ENCODE measurements at places on chromosomes 7 and 10.

DNA sequence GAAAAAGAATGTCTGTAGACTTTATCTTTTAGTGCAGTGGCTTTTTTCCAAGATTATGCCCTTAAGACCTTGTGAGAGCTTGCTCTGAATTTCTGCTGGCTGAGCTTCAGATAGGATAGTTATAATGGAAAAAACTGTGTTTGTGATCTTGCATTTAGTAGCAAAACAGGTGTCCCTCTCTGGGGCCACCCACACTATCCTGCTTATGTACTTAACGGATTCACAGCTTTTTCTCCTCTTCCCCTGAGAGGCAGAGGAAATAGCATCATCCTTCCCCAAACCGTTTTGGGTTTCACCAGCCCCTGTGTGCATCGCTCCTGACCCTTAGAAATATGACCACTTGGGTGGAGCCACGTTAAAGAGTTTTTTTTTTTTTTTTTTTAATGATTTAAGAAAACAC, 101.2 kb downstream of the RAB18 start:
- DNase-seq: no peak

GRCh38 chr7:110929480-110930249, 161.3 kb upstream of the LRRN3 start:
- no peak for DNase-seq

- DNase-seq: no peak
Measured at GRCh38 chr7:115097175-115097671, 175.3 kb downstream of the MDFIC start.

DNA sequence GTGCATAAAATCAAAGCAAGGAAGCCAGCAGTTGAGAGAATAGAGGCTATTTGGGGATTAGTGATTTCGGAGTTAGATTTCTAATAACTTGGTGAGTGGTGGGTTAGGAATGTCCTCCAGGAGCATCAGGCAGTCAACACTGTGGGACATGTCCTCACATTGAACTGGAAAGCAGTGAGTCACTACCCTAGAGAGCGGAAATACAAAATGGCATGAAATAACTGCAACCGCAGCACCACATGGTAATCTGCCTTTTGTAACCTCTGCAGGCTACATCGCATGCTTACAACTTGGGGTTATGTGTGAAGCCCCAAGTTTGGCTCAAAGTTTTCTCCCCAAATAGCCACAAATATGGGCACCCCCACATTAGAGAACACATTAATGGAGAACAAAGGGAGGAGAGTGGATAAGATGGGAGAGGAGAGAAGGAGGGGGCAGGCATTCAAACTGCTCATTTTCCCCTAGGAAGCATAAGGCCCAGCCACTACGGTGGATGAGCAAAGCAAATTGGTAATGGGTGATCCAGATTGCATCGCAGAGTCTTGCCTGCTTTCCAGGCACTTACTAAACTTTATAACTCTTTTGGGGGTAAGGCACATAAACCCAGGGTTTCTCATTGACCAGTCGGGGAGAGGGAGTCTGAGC, 22.0 kb upstream of the SLF2 start:
- DNase-seq: no peak

GRCh38 chr7:137846549-137846826, 286 bp downstream of the DGKI start:
- no peak for DNase-seq

DNA sequence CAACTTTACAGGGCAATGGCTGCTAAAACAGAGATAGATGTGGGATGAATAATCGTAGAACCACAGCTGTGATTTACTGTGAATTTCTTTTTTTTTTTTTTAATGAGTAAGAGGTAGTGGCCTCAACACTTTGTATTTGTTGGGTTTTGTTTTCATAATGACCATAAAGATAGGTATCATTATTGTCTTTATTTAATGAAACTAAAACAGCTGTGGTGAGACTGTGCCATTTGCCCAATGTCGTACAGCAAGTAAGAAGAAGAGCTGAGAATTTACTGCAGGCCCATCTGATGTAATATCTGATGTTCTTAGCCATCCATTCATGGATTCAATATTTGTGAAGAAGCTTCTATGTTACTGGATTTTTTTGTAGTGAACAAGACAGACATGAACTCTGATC, 271.2 kb downstream of the IPMK start:
- DNase-seq: no peak

DNA sequence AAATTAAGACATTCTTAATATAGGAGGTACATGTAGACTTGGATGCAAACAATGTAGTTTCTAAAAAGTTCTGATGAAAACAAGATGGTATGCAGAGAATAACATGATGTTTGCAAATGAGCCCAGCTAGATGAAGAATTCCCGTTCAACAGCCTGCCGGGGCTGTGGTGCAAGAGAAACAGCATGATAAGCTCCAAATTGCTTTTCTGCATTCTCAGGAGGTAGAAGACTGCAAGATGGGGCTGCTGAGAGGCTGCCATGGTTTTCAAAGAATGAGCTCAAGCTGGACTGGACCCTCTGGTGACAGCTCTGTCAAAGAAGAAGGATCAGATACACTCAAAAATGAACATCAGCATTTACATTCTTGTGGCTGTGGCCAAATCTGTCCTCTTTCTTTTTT, 73.4 kb upstream of the PALS2 start:
- no peak for DNase-seq

DNA sequence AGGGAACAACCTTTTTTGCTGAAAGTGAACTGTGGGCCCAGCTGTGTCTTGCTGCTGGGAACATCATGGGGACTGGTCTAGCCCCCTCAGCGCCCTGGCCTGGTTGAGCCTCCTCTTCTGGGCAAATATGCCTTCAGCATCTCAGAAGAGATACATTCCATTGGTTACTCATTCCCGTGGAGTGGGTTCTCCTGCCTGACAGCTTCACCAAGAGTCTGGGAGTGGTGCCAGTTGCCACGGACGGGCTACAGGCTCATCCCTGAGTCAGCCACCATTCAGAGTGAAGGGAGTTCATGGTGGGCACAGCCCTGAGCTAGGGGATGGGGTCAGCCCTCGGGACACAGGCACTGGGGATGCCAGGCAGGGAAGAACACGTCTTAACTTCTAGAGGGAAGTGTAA, 81.9 kb downstream of the RAMP3 start:
- DNase-seq: no peak

GRCh38 chr10:84762754-84763394, 434.5 kb downstream of the CCSER2 start:
- DNase-seq: no peak

- DNase-seq: no peak
Measured at GRCh38 chr7:15403751-15404150, 158.1 kb downstream of the AGMO start.

DNA sequence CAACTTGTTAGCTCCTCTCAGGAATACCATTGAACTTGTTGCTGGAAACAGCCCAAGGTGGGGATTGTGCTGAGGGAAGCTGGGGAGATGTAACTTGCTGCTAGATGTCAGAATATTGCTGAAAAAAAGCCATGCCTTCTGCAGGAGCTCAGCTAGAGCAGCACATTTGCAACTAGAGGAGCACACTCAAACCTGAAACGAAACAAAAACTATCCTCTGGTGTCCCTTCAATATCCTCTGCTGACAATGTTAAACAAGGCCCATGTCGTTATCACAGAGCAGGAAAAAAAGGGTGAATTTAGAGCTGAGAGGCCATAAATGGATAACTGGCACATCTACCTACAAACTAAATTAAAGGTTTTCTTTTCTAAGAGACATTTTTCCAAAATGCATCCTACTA, 53.7 kb upstream of the MACC1 start:
- DNase-seq: no peak

GRCh38 chr10:122419876-122420623, 34.4 kb upstream of the ARMS2 start:
- no peak for DNase-seq

DNA sequence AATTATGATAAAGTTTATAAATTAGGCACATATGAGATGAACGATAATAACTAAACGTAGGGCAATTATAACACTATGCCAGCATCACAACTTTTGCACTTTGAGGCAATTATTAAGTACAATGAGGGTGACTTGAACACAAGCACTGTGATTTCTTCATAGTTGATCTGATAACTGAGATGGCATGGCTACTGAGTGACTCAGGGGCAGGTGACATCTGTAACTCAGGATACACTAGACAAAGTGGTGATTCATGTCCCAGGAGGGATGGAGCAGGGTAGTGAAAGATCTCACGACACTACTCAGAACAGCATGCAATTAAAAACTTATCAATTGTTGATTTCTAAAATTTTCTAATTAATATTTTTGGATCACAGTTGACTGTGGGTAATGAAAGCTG, 98.3 kb upstream of the ARHGAP21 start:
- no peak for DNase-seq

DNA sequence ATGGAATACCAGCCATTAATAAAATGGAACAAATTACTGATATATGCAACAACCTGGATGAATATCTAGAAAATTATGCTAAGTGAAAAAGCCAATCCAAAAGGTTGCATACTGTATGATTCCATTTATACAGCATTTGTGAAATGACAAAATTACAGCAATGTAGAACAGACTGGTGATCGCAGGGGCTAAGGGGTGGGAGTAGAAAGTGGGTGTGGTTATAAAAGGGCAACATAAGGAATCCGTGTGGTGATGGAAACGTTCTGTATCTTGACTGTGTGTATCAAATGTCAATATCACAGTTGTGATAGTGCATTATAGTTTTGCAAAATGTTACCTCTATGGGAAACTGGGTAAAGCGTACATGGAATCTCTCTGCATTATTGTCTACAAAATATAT, 15.0 kb downstream of the CEP41 start:
- no peak for DNase-seq

DNA sequence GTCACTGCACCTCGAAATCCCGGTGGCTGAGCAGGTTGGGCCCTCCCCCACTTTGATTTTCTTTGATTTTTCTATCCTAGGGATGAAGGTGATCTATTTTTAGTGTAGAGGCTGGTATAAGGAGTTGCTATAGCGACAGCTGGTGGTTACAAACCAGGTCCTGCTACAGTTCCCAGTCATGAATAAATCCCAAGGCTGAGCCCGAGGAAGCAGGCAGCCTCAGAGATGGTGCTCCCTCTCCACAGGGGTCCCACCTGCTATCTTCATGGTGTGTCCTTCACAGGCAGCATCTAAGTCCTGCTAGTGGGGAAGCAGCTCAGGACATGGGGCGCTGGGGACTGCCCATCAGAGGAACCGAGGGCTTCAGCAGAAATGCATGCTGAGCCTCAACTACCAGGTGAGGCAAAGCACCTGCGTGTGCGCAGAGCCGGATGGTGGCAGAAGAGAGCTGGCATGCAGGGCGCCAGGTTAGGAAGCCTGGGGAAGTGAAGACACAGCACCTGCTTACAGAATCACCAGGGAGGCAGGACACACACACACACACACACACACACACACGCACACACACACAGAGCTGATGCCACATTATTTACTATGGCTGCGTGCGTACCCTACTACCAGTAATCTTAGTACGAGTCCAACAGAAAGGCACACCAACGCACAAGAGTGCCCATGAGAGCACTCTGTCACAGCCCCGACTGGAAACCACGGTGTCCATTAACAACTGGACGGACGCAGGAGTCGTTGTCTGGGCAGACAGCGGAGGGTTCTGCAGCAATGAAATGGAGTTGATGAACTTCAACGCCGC, 150.9 kb downstream of the PRKAG2 start:
- no peak for DNase-seq

GRCh38 chr7:105691680-105692564, 110.6 kb upstream of the EFCAB10 start:
- DNase-seq: peak; percentile 36

- no peak for DNase-seq
Measured at GRCh38 chr10:131068311-131068710, 243.2 kb downstream of the TCERG1L start.

GRCh38 chr10:75042292-75042974, 69.0 kb upstream of the SAMD8 start:
- no peak for DNase-seq

- no peak for DNase-seq
Measured at GRCh38 chr7:157874870-157875229, 538.0 kb downstream of the DNAJB6 start.

DNA sequence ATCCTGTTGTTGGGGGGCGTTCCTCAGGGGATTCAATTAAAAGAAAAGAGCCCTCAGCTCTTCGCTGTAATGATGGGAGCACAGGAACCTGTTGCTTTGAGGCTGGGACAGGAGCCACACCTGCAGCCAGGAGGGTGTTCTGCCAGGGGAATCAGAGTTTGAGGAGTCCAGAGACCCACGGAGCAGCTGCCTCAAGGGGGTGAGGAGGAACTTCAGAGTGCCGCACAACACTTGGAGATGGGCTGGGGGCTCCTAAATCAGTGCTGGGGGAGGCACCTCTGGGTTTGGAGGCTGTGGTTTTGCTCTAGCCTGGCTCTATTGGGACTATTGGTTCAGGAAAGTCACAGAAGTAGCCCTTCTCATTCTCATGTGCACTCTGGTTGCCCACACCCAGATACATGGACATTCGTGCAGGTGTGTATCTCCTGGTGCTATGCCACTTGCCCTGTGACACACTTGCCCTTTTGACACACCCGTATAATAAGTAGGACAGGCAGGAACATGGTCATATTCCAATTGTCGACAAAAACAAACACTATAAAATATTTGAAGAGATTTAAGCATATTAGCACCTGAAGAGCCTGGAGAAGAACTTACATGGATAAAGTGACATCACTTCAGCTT, 98.1 kb downstream of the PTPN20 start:
- no peak for DNase-seq

DNA sequence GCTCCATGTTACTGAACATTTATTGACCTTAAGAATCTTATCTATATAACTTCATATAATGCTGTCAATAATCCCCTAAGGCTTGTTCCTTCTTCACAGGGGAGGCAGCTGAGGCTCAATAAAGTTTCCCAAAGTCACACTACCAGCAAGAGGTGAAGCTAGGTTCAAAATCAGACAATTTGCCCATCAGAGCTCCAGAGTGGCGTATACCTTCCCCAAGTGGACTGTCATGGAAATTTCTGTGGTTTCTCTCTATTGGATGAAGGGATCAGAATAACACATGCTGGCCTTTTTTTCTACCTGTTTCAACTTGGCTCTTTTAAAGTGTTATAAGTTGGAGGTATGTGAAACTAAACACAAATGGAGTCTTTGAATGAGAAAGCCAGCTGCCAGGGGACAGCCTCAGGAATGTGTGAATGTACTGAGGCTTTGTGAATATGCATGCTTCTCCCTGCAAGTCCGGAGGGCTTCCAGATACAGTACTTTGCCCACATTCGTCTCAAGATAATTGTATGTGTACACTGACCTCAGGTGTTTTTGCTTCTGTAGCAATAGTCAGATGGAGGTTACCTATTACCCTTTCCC, 656.3 kb upstream of the CELF2 start:
- DNase-seq: no peak

DNA sequence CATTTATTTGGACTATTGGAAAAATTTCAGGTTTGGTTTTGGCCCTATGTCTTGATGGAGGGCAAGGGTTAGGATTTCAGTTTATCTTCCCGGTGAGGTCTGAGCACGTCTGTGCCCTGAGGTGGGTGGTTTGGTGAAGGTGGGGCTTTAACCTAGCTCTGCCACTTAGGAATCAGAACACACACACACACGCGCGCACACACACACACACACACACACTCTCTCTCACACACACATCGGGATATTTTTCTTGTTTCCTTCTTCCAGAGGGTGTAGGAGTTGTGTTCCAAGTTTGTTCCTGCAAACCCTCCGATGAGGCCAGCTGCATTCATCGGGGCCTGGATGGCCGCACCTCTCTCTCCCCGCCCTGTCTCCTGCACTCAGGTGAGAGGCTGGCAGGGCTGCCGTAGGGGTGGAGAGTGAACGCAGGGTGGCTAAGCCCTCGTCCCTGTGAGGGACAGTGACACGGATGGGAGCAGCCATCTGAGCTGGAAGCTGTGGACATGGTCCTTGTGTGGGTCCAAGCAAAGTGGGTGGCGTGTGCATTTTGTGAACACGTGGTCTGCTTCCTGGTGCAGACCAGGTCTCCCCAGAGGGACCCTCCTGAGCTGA, 34.2 kb downstream of the CHST12 start:
- no peak for DNase-seq

GRCh38 chr7:155568333-155568660, 21.9 kb upstream of the CNPY1 start:
- DNase-seq: no peak

All from effector CD8-positive, alpha-beta T cell (primary cell).